ENCODE measurements at places on chromosomes 3 and 15.

GRCh38 chr3:56254835-56255234 is 213.4 kb downstream of the ERC2 start:
- DNase-seq: no peak

- no peak for DNase-seq
These were observed 4.6 kb downstream of the CFAP100 start for GRCh38 chr3:126399351-126399735.

- no peak for DNase-seq
These were observed 20.1 kb downstream of the MAPKAPK3 start for GRCh38 chr3:50637011-50637410.

GRCh38 chr3:183554377-183554776 is 1.1 kb downstream of the KLHL6 start:
- DNase-seq: no peak

- no peak for DNase-seq
These were observed 108.1 kb upstream of the THBS1 start for GRCh38 chr15:39472621-39473297.

DNA sequence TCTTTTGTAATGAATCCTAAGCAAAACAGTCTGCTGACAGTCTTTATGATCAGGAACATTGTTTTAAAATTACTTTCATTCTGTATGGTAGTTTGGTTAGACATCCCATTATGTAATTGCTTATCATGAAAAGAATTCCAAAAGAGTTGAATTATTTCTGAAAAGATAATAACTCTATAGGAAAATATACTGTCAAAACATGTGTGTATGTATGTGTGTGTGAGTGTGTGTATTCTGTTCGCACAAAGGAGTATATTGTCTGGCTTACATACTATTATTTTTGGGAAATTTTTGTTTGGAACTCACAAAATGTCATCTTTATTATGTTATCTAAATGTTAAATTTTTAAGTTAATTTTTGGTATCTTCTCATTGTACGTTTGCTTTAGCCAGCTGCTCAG is 1075.9 kb downstream of the ZPLD1 start:
- no peak for DNase-seq

DNA sequence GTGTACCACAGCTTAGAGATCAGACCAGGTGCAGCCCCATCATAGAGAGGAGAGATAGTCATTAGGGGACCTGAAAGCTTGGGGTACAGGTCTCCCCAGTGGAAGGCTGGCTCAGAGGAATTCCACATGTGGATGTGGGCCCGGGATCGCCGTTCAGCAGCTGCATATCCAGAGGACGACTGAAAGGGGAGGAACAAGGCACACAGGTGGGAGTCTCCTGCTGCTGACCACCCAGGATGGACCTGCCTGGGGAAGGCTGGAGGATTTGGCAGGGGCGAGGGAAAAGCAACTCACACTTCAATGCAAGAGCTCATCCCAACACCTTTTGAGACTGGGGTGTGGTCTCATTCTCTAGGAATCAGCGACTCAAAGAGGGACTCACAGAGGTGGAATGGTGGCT is 25.0 kb upstream of the MRPS22 start:
- DNase-seq: no peak

Measured in stimulated activated CD8-positive, alpha-beta memory T cell treated with anti-CD3 and anti-CD28 coated beads, Interleukin-7, amount 100 ng/mL, for 1 hour (primary cell).